ELF-1 (cell line): ENCODE measurements at places on chromosomes 3 and 15.

DNA sequence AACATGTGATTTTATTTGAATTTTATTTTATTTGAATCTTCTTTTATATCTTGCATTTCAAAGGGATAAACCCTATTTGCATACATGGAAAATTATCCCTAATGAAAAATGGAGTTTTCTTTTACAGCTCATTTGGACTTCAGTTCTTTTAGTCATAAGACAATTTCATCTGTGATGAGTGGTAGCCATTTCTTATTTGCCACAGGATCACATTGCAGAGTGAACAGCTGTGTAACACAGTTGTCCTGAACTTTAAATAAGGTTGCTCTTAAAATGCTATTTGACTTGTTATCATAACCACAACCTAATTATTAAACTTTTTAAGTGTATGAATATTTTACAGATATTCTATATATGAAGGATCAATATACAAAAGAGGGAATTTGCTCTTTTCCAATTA is 221.7 kb upstream of the ROPN1 start:
- DNase-seq = no peak

- no peak for DNase-seq
Observed at GRCh38 chr15:61106044-61106834, 122.9 kb downstream of the RORA start.

GRCh38 chr3:32592696-32593353 is 22.2 kb upstream of the DYNC1LI1 start:
- DNase-seq = peak; percentile 45

DNA sequence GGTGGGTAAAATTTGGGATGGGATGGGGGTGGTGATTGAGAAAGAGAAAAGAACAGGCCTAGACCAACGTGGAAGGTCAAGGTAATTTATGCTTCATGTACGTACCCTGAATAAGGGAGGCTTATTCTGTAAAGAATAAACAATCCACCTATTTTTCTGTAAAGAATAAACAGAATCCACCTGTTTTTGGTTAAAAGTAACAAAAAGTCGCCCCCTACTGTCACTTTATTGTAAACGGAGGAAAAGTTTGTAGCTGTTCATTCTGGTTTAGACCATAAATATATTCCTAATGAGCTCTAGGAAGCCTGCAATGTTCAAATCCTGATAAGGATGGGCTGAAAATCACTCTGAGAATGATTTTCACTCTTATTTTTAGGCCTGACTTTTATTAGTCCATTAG is 23.5 kb upstream of the SQOR start:
- DNase-seq = no peak

DNA sequence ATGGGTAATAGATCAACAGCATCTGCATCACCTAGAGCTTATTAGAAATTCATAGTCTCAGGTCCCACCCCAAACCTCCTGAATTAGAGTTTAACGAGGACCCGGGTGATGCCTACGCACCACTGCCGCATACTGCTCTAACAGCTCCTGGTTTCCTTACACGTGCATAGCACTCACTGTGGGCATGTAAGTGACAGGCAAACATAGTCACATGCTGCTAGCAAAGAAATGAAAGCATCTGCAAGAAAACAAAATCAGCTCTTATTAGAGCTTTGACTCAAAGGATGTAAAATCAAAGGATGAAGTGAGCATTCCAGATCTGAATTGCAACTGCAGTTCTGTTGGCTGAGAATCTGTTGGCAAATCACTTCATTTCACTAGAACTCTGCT is 19.1 kb upstream of the RIOX2 start:
- DNase-seq = no peak
